ENCODE measurements at places on chromosomes 7 and 10.
A peak's percentile ranks its signal among the peaks of the same experiment; 100 is the strongest.

GRCh38 chr7:110870926-110871325 lies 220.0 kb upstream of the LRRN3 start:
- no peak for DNase-seq

DNA sequence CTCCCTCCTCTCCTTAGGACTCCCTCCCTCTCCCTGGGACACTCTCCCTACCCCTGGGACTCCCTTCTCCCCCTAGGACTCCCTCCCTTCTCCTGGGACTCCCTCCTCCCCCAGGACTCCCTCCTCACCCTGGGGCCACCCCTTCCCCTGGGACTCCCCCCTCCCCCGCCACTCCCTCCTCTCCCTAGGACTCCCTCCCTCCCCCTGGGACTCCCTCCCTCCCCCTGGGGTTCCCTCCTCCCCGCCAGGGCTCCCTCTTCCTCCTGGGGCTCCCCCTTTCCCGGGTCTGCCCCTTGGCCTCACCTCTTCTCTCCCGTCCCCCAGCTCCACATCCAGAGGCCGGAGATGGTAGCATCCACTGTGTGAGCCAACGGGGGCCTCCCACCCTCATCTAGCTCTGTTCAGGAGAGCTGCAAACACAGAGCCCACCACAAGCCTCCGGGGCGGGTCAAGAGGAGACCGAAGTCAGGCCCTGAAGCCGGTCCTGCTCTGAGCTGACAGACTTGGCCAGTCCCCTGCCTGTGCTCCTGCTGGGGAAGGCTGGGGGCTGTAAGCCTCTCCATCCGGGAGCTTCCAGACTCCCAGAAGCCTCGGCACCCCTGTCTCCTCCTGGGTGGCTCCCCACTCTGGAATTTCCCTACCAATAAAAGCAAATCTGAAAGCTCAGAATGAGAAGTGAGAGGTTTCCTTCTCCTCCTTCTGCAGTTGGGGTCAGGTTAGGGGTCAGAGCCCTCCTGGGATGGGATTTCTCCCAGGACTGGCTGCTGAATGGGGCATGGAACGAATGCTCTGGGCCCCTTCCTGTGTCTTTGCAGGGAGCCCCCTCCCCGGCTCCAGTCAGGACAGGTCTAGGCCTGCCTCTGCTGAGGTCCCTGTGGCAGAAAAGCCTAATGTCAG lies 1.4 kb upstream of the MUC17 start:
- DNase-seq = peak; percentile 22

GRCh38 chr10:15035385-15036301 lies 8.1 kb upstream of the OLAH start:
- DNase-seq = peak; percentile 34

GRCh38 chr10:129793996-129794395 lies 170.1 kb downstream of the EBF3 start:
- DNase-seq = no peak

DNA sequence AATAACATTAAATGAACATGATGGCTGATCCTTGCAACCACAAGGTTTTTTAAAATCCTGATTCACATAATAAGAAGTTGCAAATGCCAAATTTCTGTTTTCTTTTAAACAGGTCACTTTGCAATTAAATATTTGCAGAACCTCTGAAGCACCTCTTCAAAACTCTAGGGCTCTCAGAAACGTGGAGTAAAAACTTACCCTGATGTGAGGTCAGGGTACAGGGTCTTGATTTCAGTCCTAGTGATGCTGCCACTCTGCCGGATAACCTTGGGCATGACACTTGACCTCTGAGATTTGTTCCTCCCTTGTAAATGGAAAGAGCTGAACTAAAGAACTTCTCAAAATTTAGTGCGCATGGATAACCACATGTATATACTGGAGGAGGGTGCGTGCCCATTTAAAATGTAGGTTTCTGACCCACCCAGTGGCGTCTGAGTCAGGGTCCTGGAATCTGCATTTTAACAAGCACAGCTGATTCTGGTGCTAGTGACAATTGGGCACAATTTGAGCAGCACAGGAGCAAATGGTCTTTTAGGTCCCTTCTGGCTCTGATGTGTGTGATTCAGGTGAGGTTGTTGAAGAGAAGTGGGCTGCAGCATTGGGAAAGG lies 35.5 kb upstream of the TNPO3 start:
- DNase-seq = no peak

DNA sequence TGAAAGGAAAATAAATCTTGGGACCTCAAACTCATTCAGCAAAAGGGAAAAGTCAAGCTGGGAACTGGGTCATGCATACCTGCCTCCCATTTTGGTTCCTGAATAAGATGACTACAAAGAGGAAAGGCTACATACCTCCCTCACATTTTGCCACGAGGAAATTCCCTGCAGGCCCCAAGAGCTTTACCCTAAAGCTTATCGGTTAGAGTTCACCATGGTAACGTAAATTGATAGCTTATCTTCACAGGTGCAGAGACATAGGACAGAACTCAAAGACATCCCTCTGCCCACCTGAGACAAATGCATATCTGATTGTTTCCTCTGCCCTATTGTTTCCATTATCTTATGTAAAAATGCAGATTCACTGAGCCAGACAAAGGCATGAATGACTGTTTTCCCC lies 31.5 kb upstream of the GRB10 start:
- DNase-seq = no peak

DNA sequence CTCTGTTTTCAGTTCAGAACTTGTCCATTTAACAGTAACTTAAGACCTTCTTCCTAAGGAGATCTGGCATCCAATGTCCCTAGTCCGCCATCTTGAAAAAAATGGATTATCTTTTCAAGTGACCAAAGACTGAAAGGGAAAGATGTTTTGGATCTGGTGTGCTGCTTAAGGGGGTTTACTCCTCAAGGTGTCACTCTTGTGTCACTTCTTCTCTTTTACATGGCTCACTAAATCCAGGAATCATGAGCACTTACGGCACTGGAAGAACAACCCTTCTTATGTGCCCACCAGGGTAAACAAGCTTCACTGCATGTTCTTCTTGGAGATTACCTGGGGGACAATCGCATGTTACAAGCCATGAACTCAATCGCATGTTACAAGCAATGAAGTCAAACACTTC lies 43.7 kb downstream of the ANXA8 start:
- peak; percentile 25 for DNase-seq

DNA sequence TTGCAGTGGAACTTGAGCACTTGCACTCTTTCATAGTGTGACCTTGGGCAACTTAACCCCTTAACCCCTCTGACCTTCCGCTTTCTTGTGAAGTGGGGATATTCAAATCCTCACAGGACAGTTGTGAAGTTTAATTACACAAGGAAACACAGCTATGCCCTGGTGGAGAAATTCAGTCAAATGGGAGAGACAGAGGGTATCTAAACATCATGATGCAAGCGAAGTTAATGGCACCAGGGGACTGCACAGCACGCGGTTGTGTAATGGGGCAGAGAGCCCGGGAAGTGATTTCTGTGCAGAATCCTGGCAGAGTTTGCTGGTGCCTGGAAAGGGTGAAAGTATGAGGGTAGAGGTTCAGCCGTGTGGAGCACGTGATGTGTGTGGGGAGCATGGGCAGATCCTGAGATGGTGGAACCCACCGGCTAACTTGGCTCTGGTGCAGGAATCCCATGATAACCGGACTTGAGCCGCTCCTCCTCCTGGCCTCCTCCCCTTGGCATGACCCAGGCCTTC lies 51.7 kb downstream of the SNX10 start:
- no peak for DNase-seq

DNA sequence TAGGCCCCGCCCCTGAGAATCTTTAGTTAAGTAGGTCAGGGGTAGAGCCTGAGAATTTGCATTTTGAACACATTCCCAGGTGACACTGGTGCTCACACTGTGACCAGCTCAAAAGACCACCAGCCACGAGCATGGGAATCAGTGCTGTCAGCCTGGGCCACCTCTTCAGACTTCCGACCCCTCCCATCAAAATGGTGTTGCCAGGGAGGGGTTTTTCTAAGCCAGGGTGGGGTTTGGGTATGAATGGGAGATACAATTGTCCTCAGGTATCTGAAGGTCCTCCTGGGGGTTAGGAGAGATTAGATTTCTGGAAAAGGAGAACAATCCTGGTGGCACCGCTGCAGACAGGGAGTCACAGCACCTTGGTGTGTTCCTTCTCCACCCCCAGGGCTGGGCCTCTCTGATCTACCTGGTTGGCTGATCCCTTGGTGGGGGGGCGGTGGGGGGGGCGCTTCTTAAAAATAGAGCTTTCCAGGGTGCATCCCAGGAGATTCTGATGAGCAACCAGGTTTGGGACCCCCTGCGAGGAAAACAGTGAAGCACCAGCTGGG lies 111.5 kb upstream of the ANLN start:
- no peak for DNase-seq

DNA sequence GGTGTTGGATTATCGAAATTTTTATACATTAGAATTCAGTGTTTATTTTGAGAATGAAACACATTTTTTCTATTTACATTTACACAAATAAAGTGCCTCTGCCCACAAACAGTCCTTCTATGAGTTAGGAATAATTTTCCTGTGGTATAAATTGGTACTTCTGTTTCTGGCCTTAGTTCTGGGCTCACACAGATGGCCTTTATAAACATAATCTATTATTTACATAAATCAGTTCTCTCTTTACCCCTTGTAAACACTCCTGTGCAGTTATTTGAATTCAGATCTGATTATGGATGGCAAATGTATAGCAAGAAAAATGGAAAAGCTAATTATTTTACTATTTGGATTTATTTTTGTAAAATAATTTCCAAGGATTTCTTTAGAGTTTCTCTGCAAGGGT lies 143.2 kb downstream of the PRKG1 start:
- no peak for DNase-seq

- DNase-seq = no peak
These were observed 534.3 kb downstream of the PARD3 start for GRCh38 chr10:34280599-34281374.

DNA sequence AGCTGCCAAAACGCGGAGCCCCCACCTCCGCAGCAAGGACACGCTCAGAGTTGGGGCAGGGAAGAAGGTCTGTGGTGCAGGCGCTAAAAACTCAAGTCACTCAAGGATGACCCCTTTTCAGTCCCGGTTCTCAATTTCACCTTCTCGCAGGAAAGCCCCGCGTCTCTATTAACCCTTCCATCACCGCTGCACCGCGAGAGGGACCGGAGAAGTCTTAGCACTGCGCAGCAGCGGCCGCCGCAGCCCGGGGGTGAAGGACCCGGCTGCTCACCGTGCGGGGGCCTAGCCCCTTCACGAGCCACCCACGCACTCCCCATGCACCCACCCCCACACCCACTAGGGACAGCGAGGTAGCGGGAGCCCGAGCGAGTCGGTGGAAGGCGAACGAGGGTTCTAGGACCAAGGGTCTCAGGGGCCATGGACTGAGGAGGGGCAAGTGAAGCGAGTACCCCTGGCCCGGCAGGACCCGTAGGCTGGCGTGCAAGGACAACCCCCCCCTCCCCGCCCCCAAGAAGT lies 162.9 kb downstream of the SH3PXD2A start:
- no peak for DNase-seq

- no peak for DNase-seq
These were observed 266.2 kb downstream of the HTR7 start for GRCh38 chr10:90591629-90592028.

- peak; percentile 66 for DNase-seq
These were observed 12.5 kb downstream of the STAG3 start for GRCh38 chr7:100190048-100190711.

- no peak for DNase-seq
These were observed 53.7 kb downstream of the SLC16A12 start for GRCh38 chr10:89481662-89482061.

DNA sequence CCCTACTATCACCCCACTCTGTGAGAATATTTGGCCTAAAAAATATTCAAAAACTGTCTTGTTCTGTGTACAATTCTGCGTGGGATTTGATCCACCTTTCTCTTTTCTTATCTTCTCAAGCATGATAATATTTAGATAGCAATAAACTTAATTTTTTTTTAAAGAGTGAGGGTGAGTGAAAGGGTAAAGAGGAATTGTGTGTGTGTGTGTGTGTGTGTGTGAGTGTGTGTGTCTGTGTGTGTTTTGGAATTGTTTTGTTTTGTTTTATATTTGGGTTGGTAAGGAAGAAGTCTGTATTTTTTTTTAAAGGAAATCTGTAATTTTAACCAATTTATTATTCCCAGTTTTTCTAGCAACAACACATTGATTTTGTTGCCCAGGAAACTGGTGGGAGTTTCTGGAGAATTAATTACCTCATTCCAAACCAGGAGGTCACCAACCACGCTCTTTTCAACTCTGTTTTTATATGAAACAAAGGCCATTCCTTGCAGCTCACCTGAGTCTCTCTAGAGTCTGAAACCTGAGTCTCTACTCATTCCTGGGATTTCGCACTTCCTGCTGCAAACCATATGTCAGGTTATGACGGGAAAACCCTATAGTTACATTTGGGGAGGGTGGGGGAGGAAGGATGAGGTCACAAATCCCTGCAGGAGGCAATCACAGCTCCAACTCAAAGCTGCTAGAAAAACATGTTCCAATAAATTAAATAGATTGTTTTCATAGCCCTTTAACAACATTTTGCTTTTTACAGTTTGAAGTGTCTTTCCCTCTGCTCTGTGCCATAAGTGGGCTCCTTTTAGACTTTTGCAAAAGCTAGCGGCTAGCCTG lies 38.1 kb upstream of the XPNPEP1 start:
- no peak for DNase-seq

GRCh38 chr10:114825513-114826253 lies 4.1 kb downstream of the FHIP2A start:
- no peak for DNase-seq

DNA sequence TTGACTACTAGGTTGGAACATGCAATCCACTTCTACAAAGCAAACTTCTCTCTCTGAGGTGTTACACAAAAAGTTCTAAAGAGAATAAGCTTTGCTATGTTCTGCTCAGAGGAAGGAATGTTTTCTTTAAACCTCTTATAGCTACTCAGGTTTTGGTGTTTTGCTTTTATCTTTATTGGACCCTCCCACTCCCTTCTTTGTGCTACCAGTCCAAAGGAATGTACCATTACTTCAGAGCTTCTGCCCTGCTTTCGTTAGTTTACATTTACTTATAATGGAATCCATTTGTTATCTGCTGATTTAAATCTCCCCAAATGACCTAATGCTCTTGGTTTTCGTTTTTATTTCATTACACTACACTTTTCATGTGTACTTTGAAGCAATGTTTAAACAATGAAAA lies 154.9 kb downstream of the ATE1 start:
- DNase-seq = no peak

DNA sequence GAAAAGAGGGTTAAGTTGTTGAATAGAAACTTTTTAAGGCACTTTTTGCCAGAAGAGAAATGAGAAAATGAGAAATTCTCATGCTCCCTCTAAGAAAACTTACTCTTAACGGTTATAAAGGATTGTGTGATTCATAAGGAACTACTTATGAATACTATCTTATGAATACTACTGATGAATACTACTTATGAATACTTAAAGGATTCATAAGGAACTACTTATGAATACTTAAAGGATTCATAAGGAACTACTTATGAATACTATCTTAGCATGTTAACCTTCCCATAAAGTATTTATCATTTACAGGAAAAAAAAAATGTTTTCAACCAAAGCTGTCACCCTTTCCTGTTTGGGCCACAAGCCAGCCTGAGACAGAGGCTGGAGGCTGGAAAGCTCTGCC lies 53.1 kb upstream of the UCN3 start:
- no peak for DNase-seq

DNA sequence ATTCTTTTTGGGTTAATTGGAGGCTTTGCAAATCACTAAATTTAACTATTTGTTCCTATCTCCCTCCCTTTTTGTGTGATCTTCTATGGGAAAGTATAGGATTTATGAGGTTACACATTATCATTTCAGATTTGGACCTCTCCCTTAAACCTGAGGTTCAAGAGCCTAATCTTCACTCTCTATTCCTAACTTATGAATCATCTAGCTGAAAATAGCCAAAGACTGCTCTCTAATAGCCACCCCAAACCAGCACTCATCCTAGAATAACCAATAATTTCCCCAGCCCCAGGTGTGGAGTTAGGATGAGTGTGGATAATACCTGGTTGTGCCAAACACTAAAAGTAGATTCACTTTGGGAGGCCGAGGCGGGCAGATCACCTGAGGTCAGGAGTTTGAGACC lies 499.2 kb downstream of the GFRA1 start:
- no peak for DNase-seq

Measured in NB4 (cell line).